Naive thymus-derived CD8-positive, alpha-beta T cell (primary cell): ENCODE measurements at places on chromosomes 6 and 20. TPM values are rescaled to one million over a fixed set of nuclear protein-coding genes. Genes with fewer than 3 reads are reported as not detected.

- no peak for DNase-seq
Observed at GRCh38 chr6:33142501-33143070, 49.7 kb downstream of the COL11A2 start.

- no peak for DNase-seq
Observed at GRCh38 chr6:163813979-163814493, 399.5 kb downstream of the QKI start.

The IP6K3 gene
- total RNA-seq, result not detected

DNA sequence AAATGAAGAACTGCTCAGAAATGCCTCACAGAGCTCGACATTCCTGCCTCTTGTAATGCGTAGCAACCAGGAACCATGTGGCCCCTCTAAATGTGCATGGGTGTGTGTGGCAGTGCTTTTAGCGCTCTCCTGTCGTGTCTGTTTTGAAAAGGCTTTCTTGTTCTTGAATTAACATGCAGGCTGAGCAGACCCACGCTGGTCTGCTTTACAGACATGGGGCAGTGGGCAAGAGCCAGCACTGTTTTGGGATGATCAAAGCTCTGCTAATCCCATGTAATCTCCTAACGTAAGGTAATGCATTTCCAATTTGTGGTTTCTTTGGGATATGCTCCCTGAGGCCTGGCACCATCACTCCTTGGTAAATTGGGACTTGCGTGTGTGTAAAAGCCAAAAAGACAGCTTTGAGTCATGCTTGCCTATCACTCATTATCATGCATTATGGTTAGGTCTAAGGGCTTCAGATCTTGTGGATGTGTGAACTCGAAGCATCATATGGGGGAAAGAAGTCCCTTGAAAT lies 11.8 kb downstream of the RIPOR2 start:
- no peak for DNase-seq

DNA sequence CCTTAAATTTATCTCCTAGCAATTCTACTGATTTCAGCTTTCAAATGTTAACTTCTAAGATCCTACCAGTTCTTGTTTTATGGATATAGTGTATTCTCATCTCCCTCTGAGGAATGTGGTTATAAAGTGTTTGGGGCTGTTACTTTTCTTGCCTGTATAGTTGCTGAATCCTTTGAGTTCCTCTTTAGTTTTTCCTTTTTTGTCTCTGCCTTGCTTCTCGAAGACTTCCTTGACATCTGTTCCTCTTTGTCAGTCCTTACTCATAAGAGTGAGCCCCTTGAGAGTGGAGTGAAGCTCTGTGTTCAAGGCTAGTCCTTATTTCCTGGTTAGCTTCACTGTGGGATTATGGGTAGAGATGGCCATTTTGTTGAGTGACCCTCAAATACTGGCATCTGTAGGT lies 84.6 kb downstream of the ELOVL4 start:
- DNase-seq, result no peak

DNA sequence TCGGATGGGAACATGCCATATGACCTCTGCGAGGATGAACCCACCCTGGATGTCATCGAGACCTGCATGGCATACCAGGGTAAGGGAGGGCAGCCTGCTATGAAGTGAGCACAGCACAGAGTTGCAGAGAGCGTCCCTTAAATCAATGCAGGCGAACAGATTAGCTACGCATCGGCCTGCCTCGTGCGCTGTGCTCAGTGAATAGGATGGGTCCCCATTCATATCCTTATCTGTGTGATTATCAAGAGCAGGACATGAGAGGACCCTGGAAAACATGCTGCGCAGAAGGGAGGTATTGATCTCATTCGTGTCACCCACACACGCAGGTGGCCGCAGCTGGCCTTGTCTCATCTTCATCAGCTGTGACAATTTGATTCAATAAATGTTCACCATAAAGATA lies 25.6 kb upstream of the FAM83D start:
- no peak for DNase-seq

DNA sequence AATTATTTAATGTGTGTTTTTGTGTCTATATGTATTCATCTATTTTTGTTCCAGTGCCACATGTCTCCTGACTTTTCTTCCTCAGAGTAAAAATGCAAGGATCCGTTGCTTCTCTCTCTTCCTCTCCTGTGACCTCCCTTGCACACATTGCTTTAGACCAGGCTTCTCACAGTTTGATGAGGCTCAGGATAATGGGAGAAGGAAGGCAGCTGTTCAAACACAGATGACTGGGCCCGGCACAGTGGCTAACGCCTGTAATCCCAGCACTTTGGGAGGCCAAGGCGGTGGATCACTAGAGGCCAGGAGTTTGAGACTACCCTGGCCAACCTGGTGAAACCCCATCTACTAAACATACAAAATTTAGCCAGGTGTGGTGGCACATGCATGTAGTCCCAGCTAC lies 241.9 kb downstream of the SAMD5 start:
- no peak for DNase-seq

- DNase-seq, result no peak
Observed at GRCh38 chr6:161564952-161565351, 291.1 kb upstream of the AGPAT4 start.

- DNase-seq, result no peak
Observed at GRCh38 chr6:20907486-20908071, 373.3 kb downstream of the CDKAL1 start.

GRCh38 chr6:3848380-3848779 lies 793 bp upstream of the FAM50B start:
- no peak for DNase-seq

- DNase-seq, result no peak
Observed at GRCh38 chr20:36017048-36017951, 48.9 kb downstream of the CNBD2 start.

- no peak for DNase-seq
Observed at GRCh38 chr6:66897576-66897975, 1190.5 kb upstream of the EYS start.

The METTL24 gene
- total RNA-seq, result 1.2 TPM

GRCh38 chr6:2081155-2082138 lies 164.0 kb downstream of the GMDS start:
- DNase-seq, result no peak

DNA sequence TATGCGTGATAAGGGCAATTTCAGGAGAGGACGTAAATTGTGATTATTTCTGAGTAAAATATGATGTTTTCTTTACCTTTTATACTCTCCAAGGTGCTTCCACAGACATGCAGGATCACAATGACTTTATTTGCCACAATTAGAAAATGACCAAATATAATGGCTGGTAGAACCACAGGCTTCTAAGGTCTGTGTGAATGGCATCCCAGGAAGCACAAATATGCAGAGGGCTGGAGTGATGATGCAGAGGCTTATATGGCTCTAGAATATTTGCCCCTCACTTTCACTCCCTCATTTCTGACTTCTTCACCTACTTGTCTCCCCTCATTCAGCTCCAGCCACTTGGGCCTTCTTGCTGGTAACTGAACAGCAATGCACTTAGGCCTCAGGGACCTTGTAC lies 502.1 kb upstream of the MAP3K7 start:
- DNase-seq, result no peak

DNA sequence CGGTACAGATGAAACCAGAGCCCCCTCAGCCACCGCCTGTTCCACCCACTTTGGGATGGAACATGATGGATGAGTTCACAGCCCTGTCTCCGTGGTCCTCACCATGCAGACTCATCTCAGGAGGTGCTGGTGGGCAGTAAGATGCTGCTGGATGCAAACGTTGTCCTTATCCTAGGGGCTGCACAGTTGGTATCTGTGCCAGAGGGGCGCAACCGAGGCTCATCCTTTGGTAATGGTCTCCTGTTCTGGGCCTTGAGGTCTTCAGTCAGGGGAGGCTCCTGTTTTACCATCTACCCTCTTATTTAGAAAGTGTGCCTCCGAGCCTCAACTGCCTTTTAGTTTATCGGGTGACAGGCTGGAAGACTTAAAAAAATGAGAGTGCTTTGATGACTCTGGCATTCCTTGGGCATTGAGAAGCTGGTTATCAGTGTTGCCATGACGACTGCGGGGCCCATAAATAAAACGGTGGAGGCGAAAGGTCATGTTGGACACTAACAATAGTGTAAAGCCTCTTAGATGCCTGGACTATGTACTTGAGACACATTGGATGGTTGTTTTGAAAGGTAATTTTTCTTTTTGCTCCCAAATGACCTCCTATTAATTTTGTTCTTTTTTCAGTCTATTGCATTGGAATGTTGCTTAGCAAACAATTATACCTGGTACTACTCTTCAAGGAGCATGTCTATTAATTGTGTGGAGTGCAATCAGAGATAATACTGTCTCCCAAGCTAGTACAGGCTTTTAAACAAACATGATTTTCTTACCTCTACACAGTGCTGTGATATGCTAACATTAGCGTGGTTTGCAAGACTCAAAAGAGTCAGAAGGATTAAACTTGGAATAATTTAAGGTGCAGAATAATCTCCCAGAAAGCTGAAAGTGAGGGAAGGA lies 74.2 kb upstream of the DSP start:
- DNase-seq, result no peak

The C6orf141 gene
- not detected for total RNA-seq

The MED23 gene
- total RNA-seq, result 56.2 TPM

- no peak for DNase-seq
Observed at GRCh38 chr20:45611054-45611453, 18.5 kb upstream of the WFDC10A start.

DNA sequence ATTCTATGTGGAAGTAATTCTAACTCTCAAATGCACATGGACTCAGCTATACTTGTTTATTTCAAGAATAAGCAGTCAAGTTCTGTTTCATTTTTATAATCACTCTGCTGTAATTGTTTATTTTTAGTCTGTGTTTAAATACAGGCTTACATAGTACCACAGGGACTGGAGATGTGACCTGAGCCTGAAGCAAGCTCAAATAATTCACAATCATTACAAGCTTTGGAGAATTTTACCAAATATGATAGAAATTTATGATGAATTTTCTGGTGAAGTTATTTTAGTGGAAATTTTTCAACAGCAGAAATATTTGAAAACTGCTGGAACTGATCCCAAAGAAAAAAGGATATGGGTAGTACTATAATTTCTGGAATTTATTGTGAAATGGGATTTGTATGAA lies 41.6 kb upstream of the DSE start:
- no peak for DNase-seq

The OPRM1 gene
- not detected for total RNA-seq

- no peak for DNase-seq
Observed at GRCh38 chr6:30645989-30646388, 944 bp upstream of the C6orf136 start.

GRCh38 chr20:50720026-50720425 lies 11.4 kb upstream of the PARD6B start:
- no peak for DNase-seq

GRCh38 chr20:53865901-53866793 lies 204.2 kb downstream of the BCAS1 start:
- no peak for DNase-seq

The CRNKL1 gene
- total RNA-seq, result 34.3 TPM

DNA sequence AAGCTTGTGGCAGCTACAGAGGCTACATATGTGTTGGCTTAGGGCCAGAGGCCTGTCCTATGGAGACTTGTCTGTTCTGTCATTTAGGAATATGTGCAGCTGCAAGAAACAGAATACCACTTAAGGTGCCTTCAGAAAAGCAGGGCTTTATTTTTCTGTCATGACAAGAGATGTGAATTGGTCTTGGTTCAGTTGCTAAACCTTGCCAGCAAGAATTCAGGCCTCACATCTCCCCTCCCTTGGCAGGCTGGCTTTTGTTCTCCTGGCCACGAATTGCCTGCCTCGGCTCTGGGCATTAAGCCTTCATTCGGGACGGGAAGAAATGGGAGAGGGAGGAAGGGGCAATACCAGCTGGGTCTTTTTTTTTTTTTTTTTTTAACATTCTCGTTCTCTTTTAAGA lies 82.4 kb upstream of the TGM3 start:
- no peak for DNase-seq

GRCh38 chr6:147149826-147150225 lies 54.4 kb upstream of the STXBP5 start:
- no peak for DNase-seq

The ZNF165 gene
- 1.0 TPM for total RNA-seq

GRCh38 chr20:61531553-61532345 lies 279.7 kb downstream of the CDH4 start:
- DNase-seq, result no peak

The HTR1E gene
- total RNA-seq, result not detected

The PI16 gene
- 0.65 TPM for total RNA-seq

- no peak for DNase-seq
Observed at GRCh38 chr6:33947916-33948594, 144.3 kb upstream of the MLN start.

The SRSF12 gene
- not detected for total RNA-seq

GRCh38 chr6:43973357-43973756 lies 153.9 kb downstream of the MRPL14 start:
- DNase-seq, result no peak

GRCh38 chr6:110181131-110182030 lies 1.2 kb downstream of the CDC40 start:
- no peak for DNase-seq

DNA sequence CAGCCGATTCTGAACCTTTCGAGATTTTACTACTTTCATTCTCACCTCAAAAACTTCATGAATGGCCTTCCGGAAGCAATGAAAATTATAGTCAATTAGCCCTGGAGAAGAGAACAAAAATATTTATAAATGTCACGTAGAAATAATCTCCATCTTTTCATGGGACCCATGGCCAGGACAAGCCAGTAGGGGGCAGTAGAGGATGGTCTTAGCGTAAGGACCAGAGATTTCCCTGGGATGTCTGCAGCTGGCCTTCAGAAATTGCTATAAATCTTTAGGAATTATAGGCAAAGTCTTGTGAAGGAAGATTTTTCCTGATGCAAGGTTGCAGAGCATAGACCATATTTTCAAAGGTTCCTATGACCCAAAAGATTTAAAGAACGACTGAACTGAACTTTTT lies 15.6 kb upstream of the UBE2J1 start:
- DNase-seq, result peak; percentile 29

The RBPJL gene
- not detected for total RNA-seq

DNA sequence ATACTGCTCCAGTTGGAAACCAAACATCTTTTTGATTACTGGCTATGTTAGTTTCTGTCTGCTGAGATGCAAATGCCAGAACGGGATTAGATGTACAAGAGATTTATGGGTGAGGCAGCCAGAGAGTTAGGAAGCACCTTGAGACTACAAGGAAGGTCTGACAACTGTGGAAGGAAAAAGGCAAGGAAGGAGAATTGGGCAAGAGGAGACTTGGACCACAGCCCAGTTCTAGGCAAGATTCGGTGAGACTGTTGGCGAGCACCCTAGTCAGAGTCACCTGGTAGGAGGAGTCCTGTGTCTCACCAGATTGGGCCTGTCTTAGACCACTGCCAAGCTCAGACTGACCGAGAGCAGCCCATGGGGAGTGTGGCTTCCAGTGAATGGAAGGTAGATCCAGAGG lies 91.8 kb upstream of the F13A1 start:
- DNase-seq, result no peak

GRCh38 chr6:153662982-153663381 lies 376.1 kb upstream of the OPRM1 start:
- DNase-seq, result no peak

GRCh38 chr6:137518386-137518983 lies 24.3 kb upstream of the OLIG3 start:
- DNase-seq, result no peak
